ENCODE measurements at places on chromosomes 5 and 9.

DNA sequence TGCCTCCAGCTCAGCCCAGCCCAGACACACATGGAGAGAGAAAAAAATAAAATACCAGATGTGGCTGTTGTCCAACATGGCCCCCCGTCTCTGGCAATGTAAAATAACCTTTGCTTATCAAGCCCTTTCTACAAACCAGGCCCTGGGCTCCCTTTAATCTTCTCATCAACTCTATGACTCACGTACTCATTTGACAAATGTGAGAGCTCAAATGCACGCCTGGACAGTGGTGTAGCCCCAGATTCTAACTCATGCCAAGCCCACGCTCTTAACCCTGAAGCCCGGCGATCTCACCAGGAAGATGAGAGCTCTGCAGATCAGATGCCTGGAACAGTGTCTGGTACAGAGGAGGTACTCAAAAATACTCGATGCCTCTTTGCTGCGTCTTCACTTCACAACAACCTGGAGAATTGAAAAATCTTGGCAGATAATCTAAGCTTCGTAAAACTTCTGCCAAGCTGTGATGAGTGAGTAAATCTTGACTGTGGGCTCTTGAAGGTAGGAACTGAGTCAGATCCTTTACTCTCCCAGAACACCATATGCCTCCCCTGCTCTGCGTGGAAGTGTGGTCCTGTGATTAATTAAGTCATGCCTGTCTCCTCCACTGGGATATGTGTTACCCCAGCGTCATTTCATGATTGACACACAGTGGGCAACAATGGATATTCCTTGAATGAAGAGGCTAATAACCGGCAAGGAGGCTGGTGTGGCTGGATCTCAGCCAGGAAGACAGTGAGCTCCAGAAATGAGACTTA, 102.0 kb upstream of the FSTL4 start:
- H3K27me3 ChIP-seq, result peaks cover 10% of the 10 kb centered on the region
- no peaks in the 10 kb centered on the region for H3K36me3 ChIP-seq
- DNase-seq, result no peak
- H3K27ac ChIP-seq, result no peak overlapping the region
- no peak overlapping the region for H3K4me3 ChIP-seq

DNA sequence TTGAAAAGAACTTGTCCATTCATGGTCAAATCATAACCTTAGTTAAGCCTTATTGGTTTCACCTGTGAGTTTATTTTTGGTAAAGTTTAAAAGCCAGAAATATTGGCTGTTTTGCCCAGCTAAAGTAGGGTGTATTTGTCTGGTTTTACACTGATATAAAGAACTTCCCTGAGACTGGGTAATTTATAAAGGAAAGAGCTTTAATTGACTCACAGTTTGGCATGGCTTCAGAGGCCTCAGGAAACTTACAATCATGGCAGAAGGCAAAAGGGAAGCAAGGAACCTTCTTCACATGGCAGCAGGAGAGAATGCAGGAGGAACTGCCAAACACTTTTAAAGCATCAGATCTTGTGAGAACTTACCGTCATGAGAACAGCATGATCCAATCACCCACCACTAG, 55.3 kb downstream of the JAKMIP2 start:
- H3K4me3 ChIP-seq, result no peak overlapping the region
- no peaks in the 10 kb centered on the region for H3K27me3 ChIP-seq
- H3K27ac ChIP-seq, result no peak overlapping the region

GRCh38 chr5:133323494-133324457, 272.0 kb downstream of the HSPA4 start:
- no peaks in the 10 kb centered on the region for H3K4me1 ChIP-seq
- no peak for DNase-seq
- peaks cover 43% of the 10 kb centered on the region for H3K27me3 ChIP-seq

DNA sequence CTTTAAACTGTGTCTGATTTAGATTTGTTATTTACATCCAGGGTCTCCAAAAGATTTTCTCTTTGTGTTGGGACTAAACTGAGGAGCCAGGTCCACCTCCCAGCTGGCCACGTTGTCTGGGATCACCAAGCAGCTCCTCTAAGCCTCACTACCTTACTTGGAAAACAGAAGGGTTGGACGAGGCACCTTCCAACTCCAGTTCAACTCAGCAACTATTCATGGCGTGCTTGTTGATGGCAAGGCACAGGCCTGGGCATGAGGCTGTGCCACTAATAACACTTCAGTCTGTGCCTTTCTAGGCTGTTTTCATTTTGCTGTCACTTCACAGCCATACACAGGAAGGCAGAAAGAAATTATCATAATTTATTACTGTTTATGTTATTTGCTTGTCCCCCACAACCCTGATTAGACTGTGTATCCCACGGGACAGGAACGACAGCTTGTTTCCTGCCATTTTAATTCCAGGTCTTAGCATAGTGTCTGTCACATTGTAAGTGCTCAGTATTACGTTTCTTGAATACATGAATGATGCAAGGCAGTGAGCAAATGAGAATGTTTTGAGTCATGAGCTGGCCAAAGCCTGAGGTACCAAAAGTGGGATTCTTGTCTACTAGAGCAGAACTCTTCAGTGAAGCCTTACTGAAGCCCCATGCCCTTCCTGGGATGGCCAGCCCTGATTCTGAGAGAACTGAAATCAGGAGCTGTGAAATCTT, 125.8 kb downstream of the GALNT10 start:
- H3K4me3 ChIP-seq, result no peak overlapping the region
- H3K27me3 ChIP-seq, result no peaks in the 10 kb centered on the region
- DNase-seq, result no peak
- no peaks in the 10 kb centered on the region for H3K4me1 ChIP-seq
- H3K36me3 ChIP-seq, result peaks cover 11% of the 10 kb centered on the region

DNA sequence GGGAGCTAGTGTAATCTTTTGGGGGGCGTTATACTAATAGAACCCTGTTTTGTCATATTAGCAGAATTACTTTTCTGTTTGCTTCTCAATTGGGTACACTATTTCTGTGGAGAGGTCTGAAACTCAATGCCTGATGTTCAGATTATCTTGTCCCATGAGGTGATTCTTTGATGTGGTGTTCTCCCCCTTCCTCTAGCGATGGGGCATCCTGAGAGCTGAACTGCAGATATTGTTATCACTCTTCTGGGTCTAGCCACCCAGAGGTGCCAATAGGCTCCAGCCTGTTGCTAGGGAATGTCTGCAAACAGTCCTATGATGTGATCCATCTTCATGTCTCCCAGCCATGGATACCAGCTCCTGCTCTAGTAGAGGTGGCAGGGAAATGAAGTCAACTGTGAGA, 233.1 kb upstream of the RASA1 start:
- no peak for DNase-seq
- no peaks in the 10 kb centered on the region for H3K27me3 ChIP-seq

DNA sequence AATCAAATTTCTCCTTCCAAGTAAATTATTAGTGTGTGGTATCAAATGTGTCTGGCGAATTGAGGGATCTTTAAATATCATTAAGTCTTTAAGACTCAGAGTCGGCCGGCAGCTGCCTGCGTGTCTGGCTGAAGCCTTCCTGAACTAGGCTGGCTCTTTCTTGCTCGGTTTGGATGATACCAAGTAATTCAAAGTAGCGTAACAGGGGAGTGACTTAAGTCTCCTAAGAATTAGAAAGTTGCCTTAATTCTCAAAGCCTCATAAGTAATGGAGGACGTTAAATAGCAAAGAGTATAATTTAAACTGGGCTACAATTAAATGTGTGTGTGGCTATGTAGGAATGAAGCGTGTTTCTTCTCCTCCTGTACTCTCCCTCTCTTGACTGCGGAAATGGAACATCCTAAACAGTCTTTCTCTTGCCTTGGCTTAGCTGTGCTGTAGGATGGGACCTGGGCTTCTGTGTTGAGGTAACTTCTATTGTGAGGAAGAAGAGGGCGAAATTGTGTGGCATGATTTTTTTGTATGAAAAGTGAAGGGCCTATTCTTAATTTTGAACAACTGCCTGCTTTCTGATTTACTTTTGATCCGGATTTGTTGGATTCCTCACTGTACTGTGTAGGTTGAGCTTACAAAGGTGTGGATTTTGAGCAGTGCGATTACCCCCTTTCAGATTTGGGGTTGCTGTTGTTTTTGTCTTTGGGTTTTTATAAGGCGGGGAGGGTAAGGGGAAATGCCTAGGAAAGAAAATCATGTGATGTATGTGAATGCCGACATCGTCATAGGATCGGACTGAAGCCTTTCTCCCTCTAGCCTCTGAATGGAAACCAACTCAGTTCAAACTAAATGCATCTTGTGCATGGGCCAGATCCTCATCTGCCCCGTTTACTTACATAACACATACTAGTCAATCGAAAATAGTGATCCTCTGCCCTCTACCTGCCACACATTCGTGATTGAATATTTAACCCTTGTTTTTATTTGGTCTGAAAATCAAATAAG, 29.9 kb downstream of the CPEB4 start:
- H3K4me3 ChIP-seq, result peak overlapping the region; percentile 31
- peak; percentile 61 for DNase-seq
- H3K4me1 ChIP-seq, result peaks cover 24% of the 10 kb centered on the region
- peak overlapping the region; percentile 89 for H3K27ac ChIP-seq
- no peaks in the 10 kb centered on the region for H3K27me3 ChIP-seq
- peaks cover 10% of the 10 kb centered on the region for H3K36me3 ChIP-seq

DNA sequence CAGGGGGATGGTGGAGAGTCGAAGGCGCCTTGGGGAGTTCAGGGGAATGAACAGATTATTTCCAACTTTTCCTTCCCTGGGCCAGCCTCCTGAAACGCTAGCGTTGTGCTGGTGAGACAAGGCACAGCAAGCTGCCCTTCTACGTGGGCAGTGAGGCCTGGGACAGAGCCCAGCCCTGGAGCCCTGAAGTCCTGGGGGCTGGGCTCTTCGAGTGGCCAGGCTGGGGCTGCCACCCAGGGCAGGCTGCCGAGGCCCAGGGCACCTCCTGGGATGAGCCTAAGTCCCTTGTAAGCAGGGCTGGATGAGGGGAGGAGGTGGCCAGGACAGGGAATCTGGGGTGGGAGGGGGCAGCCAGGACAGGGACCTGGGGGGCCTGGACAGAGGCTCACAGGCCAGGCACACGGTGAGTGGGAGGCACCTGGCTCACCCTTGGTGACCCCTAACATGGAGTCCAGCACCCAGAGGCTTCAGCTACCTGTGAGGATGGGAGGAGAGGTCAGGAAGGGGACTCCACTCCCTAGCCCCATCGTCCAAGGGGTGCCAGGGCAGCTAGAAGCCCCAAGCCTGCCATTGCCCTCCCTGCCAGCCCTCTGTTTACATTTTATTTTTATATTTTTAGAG, 1.3 kb upstream of the LCN12 start:
- H3K27ac ChIP-seq, result no peak overlapping the region
- H3K4me3 ChIP-seq, result no peak overlapping the region
- no peak for DNase-seq
- H3K27me3 ChIP-seq, result no peaks in the 10 kb centered on the region
- no peaks in the 10 kb centered on the region for H3K36me3 ChIP-seq
- peaks cover 20% of the 10 kb centered on the region for H3K4me1 ChIP-seq
